ENCODE measurements at places on chromosomes 1 and 21.

DNA sequence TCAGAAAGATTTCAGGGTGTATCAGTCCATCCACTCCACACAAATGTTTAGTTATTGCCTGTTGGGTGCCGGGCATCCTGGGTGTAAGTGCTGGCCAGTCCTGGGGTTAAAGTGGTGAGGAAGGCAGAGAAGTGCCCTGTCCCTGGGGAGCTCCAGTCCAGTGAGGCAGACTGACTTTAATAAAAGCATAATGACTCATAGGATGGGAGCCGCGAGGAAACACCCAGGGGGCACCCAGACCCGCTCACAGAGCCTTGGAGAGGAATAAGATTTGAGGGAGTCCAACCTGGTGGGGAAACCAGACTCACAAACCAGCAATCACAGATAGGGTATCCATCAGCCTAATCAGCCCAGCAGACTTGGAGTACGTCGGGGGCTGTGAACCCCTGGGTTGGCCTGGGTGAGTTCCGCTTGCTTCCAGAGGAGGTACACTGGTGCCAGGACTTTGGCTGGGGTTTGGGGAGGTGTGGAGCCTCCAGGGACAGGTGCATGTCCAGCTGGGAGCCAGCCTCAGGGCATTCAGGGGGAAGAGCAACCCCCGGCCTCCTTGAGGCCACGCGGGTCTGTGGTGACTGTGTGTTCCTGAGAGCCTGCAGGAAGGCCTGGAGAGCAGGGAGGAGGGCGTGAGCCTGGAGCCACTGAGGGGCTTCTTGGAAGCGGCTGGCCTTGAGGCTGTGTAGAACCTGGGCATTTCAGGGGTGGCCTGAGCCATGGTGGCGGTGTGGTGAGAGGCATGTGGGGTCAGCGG lies 3.7 kb downstream of the PEAR1 start:
- no peak for DNase-seq

DNA sequence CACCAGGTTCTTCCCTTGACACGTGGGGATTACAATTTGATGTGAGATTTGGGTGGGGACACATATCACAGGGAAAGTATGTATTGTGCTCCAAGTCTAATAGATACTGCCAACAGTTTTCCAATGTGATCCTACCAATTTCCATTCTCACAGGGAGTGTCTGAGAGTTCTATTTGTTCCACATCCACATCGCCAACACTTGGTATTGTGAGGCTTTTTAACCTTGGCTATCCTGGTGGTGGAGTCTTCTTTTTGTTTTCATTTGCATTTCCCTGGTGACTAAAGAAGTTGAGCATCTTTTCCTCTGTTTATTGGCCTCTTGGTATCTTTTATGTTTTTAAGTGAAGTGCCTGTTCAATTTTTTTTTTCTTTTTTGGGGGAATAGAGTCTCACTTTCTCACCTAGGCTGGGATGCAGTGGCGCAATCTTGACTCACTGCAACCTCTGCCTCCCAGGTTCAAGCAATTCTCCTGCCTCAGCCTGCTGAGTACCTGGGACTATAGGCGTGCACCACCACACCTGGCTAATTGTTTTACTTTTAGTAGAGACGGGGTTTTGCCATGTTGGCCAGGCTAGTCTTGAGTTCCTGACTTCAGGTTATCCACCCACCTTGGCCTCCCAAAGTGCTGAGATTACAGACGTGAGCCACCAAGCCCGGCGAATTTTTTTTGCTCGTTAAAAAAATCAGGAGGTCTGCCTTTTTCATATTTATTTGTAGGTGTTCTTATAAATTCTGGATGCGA lies 15.9 kb upstream of the PADI1 start:
- no peak for DNase-seq

DNA sequence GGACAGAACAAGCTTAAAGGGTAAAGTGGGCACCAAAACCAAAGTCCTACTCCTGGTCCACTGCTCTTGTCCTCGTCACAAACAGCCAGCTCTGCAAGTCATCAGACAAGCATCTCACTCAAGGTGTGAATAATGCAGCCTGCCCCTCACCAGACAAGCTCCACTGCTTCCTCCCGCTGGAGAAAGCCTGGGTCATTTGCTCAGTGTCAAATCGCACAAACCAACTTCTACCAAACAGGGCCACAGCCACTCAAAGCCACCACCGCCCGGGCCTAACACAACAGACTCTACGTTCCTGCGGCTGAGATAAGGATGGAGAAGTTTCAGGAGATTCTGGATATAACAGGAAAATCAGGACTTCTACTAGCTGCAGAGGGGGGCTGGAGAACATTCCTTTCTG lies 3.3 kb downstream of the SSBP3 start:
- DNase-seq: no peak

DNA sequence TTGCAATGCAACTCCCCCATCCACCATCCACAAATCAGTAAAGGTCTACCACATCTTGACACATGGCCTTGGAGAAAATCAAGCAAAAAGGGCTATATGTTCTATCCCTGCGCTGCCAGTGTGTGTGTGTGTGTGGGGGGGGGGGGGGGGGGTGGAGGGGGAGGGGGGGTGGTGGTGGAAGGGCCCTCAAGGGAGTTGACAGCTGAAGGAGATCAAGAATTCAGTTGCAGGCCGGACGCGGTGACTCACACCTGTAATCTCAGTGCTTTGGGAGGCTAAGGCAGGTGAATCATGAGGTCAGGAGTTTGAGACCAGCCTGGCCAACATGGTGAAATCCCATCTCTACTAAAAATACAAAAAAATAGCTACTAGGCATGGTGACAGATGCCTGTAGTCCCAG lies 37.6 kb upstream of the CLIC4 start:
- DNase-seq: no peak

GRCh38 chr1:19009882-19010321 lies 53.4 kb upstream of the IFFO2 start:
- DNase-seq: no peak

DNA sequence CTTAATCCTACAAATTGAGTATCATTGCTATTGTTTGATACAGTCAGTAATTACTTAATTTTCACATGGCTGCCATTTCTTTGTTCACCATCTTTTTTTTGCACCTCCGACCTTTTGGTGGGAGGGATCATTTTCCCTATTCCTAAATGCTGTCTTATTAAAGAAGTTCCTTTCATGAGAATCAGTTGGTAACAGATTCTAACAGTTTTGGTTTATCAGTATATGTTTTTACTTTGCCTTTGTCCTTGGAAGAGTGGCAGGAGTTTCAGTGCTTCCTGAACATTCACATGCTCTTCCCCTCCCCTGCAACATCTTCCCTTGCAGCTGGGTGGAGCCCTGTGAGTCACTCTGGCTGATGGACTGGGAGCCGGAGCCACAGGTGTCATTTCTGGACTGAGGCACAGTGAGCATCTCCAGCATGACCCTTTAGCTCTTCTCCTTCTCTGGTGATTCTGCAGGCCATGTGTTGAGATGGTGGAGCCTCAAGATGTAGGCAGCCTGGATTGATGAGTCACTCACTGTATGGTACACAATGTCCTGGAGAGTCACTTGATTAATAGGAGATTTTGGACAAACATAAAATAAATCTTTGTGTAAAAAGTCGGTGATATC lies 217.7 kb downstream of the URB2 start:
- DNase-seq: no peak

GRCh38 chr1:3883194-3883925 lies 16.7 kb downstream of the C1orf174 start:
- no peak for DNase-seq

DNA sequence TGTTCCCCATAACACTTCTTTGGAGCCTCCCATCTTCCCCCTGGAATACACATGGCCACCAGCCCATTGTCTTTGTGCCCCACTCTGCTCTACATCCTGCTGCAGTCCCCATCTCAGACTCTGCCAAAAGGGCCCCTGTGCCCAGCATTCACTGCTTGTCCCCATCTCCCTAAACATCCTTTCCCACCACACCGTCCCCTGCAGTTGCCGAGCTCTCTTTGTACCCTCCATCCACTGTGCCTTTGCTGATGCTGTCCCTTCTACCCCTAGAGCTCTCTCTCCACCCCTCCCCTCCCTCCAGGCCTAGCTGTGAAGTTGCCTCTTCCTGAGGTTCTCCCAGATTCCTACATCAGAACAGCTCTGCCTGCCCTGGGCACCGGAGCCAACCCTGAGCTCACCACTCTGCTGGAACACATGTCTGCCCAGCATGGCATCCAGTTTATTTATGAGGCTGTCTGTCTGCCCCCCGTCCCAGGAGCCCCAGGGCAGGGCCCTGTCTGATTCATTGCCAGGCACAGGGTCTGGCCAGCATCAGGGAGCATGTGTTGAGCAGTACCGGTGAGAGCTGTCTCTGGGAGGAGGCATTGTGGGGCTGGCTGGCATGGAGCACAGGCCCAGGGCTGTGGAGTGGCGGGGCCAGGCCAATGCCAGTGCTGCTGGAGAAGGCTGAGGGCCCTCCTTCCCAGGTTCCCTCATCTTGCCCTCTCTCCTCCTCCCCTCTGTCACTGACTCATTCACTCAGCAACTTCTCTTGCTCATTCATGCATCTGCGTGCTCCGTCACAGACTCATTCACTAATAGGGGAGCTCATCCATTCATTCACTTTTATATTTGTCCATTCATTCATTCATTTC lies 28.8 kb downstream of the EDN2 start:
- DNase-seq: no peak

DNA sequence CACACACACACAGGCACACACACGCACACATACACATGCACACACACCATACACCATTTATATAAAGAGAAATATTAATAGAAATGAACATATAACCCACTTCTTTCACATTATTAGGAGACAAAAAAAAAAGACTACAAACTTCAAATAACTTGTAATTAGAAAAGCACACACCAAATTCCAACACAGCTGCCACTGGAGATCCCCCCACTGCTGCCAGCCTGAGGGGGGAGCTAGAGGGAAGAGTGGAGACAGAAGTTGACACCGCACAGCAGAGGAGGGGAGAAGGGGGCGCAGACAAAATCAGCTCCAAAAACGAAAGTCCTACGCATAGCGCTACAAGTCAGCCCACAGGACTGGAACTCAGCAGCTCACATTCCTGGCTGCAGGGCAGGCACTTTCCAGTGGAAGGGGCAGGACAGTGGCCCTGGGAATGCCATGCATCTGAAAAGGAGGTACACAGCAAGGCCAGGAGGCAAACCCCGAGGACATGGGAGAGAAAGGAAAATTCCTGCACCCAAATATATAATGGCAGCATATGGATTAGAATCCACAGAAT lies 36.5 kb downstream of the LGALS8 start:
- no peak for DNase-seq

DNA sequence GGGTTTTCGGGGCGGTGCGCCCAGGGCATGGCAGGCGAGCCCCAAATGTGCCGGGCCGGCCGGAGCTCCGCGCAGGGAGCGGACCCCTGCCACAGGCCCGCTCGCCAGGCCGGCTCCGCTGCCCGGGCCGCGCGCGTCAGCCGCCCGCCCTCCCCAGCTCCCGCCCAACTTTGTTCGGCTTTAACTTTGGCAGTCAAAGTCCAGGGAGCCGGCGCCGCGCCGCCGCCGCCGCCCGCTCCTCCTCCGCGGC lies 488 bp downstream of the SLC35D1 start:
- DNase-seq: no peak
